Stimulated activated CD4-positive, alpha-beta T cell treated with anti-CD3 and anti-CD28 coated beads, TNF-alpha, amount 100 ng/mL, for 4 hours (primary cell): ENCODE measurements at places on chromosomes 1 and 21.

GRCh38 chr1:151368393-151369301 lies 3.9 kb downstream of the SELENBP1 start:
- no peak for DNase-seq

DNA sequence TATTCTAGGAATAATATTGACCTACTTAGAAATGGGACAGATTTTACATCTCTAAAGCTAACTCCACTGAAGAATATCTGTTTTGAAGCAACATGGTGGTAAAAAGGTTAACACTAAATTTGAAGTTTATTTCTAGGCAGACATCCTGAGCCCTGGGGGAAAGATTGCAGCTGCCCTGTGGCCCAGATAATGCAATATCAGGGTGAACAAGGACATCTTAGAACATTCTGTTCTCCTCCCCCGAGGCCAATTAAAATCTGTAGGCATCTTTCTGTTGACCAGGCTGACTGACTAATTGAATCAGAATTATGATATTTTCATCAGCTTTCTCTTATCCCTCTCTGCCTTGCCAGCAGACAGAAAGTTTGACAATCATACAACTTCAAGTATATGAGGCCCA lies 149.8 kb upstream of the DUSP10 start:
- no peak for DNase-seq

GRCh38 chr1:201536558-201536957 lies 2.4 kb upstream of the NAV1 start:
- no peak for DNase-seq

DNA sequence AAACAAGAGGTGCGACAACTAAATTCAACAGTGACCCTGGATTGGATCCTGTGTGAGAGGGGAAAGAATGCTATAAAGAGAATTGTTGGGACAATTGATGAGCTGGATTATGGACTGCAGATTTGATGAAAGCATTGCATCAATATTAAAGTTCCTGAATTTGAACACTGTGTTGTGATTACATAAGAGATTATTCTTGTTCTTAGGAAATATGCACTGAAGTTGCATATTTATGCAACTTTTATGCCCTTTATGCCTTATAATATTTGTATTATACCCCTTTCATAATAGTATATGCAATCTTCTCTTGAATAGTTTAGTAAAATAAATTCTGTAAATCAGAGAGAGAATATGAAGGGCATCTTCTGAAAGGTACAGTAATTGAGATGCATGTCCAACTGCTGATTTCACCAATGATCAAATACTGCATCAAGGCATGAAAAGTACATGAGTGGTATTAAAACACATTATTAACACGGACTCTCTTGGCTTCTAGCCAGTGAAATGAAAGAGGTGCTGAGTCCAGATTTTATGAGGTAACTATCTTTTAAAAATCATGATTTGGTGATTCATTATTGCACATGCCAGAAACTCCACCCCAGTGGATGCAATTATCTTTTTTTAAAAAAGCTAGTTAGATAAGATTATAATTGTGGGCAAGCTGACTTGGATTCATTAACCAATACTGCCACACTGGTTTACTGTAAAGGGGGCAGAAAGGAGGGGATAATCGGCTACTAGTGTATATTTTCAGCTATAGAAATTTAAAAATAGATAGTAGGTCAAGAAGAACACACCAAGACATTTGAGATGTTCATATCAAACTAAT lies 19.9 kb upstream of the LPAR3 start:
- DNase-seq = no peak

DNA sequence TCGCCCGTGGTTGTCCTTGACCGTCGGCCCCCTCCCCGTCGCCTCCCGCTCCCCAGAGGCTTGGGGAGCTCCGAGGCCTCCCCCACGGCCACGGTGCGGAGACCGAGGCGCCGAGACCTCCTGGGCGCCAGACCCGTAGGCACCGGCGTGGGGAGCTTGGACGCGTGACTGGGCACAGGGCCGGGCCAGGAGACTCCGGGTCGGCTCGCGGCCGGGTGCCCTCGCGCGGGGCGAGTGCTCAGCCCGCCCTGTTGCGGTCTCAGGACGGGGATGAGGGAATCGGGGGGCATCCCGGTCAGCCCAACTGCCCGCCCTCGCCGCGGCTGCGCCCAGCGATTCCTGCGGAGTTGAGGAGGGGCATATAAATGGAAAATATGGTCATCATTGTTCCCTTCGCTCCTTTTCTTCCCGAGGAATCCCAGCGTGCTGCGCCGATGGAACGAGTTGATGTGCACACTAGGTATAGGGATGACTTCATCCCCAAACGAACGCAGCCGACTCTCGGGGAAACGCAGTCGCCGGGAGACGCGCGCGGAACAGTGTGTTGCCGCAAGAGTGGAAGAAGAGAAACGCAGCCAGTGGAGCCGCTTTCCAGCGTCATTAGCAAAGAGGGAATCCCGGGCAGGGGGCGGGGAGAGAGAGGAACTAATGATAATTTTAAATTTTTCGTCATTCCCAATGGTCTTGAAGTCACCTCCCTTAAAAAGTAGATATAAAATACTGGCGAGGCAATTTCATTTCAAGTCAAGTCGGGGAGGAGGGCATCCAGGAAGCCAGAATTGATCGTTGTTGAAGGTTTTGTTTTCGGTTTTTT lies 747 bp upstream of the ENAH start:
- no peak for DNase-seq

GRCh38 chr21:45033791-45034555 lies 40.4 kb upstream of the ADARB1 start:
- no peak for DNase-seq

DNA sequence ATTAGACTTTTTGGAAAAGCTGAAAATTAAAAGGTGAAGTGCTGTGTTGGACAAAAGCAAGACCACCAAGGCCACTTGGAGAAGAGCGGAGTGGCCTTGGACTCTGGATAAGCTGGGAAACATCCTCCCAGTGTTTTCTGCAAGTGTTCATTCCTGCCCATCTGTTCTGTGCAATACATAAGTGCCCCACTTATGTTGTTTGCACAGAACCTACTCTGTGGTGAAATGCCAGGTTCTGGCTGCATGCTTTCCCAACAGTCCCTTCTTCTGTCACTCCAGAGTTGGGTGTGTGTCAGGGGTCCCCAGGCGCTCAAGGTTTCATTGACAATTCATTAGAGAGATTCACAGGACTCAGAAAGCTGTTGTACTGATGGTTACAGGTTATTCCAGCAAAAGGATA lies 30.3 kb downstream of the NHLH2 start:
- no peak for DNase-seq

- no peak for DNase-seq
Observed at GRCh38 chr1:66578841-66579240, 44.9 kb downstream of the SGIP1 start.

- DNase-seq = no peak
Observed at GRCh38 chr1:160109686-160110085, 5.9 kb upstream of the ATP1A2 start.

GRCh38 chr21:15370462-15370975 lies 305.7 kb upstream of the NRIP1 start:
- DNase-seq = no peak

GRCh38 chr1:36269408-36269838 lies 36.7 kb upstream of the SH3D21 start:
- DNase-seq = no peak

DNA sequence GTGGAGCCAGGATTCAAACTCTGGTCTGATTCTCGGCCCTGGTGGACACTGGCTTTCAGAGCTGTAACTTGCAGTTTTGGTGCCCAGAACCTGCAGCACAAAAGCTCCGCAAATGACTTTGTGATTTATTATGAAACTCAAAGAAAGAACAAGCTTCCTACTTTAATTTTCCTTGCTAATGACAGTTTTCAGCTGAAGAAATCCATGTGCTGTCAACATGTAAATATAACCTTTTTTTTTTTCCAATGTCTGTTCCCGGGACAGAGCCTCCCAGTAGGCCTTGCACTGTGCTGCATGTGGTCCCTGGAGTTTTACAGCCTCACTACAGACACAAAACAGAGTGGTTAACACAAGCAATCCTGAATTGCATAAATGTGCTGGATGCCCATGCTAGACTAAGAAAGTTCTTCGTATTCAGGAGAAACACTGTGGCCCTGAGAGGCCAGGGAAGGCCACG lies 62.3 kb upstream of the ANGPTL1 start:
- no peak for DNase-seq

DNA sequence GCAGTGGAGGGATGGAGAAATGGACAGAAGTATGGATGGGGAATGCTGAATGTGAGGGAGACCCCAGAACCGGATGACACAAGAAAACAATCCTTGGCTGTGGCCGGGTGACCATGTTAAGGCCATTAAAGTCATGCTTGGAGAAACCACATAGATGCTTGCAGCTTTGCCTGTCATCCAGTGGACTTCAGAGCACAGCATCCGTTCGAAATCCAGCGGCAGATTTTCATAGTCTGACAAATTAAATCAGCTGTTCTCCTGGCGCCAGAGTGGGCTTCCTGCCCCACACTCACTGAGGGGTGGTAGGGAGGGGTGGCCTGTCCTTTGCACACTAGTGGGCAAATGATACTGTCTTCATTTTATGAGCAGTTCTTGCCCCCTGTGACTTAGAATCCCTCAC lies 35.1 kb downstream of the ABCG1 start:
- DNase-seq = no peak

GRCh38 chr1:165367375-165367993 lies 11.0 kb upstream of the LMX1A start:
- peak; percentile 61 for DNase-seq
